ENCODE measurements at places on chromosomes 7 and 10.

DNA sequence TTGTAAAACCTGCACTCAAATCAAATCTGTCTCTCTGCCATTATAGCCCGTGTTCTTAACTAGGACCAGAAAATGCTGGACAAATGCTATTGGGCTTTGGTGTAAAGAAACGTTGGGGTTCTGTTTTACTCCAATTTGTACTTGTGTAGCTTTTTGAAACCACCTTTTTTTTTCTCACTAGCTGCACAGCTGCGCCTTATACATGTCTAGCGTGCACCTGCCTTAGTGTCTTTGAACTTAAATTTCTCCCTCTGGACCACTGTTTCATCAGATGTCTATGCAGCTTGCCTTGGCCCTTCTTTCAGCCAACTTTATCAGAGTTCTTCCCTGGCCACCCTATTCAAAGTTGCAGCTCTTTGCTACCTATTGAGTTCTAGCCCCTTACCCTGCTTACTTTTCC is 7.1 kb downstream of the LIPM start:
- DNase-seq, result no peak

DNA sequence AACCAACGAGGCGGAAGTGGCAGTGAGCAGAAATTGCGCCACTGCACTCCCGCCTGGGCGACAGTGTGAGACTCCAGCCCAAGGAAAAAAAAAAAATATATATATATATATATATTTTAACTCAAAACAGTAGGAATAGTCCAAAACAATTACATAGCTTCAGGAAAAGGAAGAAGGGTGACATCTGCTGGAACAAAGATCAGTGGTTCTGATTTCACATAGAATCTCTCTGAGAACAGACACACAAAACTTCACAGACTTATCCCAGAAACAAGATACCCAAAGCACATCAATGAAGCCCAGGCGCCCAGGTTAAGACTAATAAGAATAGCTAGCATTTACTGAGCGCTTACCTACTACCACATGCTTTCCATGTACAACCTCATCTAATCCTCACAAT is 45.0 kb downstream of the DNMBP start:
- no peak for DNase-seq

DNA sequence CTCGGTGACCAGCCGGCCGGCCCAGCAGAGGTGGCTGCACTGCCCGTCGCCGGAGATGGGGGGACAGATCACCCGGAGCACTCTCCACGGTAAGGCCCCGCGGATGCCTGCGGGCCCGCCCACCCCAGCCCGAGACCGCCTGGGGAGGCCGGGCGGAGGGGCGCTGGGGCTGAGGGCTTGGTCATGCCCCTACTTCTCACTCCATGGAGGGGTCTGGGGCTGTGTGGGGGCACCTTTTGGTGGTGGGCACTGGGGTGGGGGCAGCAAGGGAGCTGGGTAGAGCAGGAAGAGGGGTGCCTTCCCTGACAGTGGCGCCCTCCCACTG is 61.8 kb downstream of the NEURL1 start:
- DNase-seq, result no peak

DNA sequence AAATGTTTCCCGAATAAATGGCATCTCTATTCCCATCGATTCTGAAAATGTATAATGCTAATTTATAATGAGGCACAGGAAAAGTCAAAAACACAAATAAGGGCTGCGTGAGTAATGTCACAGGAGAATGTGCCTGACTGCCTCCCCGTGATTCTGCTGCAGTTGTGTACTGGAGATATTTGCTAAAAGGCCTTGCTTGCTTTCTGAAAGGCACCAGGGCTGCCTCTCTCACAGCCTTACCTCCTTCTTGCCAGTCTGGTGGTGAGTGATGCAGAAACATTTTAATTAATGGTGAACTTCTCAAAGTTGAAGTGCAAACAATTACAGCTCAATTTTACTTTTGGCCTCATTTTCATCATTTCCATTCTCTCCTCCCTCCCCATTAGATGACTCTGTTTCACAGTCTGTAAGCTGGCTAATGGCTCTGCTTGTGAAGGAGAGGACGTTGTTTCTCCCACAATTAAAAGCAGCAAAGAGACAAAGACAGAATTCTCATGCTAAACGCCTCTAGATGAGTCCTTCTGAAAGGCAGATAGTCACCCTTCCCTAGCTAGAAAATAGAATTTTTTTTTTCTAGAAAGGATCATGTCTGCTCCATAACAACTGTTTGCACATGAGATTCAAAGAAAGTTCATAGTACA is 377.6 kb downstream of the MDFIC start:
- DNase-seq, result no peak

DNA sequence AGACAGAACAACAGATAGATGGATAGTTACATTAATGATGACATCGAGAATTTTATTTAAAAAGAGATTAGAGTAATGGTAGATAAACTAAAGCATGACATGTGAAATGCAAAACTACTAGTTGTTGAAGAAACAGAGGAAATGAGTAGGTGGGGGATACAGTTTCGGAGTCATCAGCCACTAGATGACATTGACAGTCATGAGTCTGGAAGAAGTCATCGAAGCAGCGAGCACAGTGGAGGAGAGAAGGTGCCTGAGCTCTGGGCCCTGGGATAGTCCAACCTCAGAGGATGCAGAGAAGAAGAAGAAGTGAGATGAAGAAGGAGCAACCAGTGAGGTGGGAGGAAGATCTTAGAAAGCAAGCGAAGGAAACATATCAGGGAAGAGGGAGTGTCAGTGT is 20.2 kb upstream of the SEC61A2 start:
- no peak for DNase-seq

DNA sequence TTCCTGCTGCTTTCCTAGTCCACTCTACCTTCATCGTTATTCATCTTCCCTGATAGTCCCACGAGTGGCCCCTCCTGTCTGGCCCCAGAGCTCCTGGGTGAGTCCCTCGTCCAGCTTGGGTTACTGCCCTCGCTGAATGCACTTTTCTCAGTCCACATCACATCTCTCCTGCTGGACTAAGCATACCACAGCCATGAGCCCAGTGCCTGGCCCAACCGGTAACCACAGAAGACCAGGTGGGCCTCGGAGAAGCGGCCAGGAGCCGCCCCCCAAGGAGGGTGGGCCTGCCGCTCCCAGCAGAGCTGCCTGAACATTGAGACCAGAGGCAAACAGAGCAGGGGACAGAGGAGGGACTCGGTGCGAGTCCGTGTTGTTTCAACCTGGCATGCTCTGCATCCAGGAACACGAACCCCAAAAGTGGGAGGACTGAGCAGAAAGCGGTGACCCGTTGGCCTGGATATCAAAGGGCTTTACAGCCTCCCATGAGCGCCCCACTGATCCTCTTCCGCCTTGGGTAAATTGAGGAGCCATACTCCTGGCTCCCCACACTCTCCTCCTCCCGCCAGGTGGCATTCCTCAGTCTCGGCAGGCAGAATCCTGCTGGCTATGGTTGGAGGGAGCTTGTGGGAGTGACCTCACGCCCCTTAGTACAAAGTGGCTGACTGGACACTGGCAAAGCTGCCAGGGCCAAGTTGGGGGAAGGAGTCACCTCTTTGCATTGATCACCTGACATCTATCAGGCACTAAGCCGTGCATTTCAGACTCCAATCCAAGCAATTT is 13.3 kb downstream of the TMEM72 start:
- DNase-seq, result no peak

DNA sequence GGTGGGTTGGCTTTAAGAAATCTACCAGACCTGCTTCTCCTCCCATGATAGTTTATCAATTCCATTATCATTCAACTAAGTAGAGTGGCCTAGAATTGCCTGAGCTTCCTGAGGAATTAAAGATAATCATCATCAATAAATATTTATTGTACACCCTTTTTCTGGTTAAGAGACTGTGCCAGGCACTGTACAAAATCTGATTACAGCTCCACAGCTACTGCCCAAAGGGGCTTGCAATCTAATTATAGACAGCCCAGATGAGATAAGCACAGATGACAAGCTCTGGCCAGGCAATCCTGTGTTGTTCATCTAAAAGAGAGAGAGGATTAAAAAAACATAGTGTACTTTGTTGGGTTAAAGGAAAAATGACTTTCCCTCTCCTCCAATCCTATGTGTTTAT is 586.4 kb downstream of the GATA3 start:
- no peak for DNase-seq

All from stimulated activated CD8-positive, alpha-beta memory T cell treated with anti-CD3 and anti-CD28 coated beads, Interleukin-4, amount 100 ng/mL, for 4 hours (primary cell).